ENCODE measurements at places on chromosomes 7 and 10. TPM values are rescaled to one million over a fixed set of nuclear protein-coding genes. Genes with fewer than 3 reads are reported as not detected.
A peak's percentile ranks its signal among the peaks of the same experiment; 100 is the strongest.

Gene IRF5
- total RNA-seq: 0.71 TPM

Gene LIPJ
- not detected for total RNA-seq

Gene SUPV3L1
- total RNA-seq: 43.7 TPM

Gene OR2A12
- not detected for total RNA-seq

Gene RPEL1
- not detected for total RNA-seq

Gene MOGAT3
- total RNA-seq: 0.81 TPM

Gene TAX1BP1
- total RNA-seq: 51.3 TPM

Gene FAM180A
- total RNA-seq: not detected

DNA sequence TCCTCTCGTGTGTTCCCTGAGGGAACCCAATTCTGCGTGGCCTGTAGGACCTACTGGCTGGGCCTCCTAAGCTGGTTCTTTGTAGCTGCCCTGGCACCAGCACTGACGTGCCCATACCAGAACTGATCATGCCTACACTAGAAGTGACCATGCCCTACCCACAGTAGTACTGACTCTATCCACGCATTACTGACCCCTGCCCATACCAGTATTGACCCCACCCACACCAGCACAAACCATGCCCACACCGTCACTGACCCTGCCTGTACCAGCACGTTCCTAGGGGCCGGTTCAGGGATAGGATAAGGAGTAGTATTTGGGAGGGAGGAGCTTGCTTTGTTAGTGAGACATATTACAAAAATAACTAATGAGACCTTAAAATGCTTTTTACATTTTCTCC lies 88.0 kb downstream of the DOCK1 start:
- DNase-seq: no peak

GRCh38 chr10:97553575-97554031 lies 19.0 kb upstream of the ANKRD2 start:
- DNase-seq: peak; percentile 81

- DNase-seq: no peak
These were observed 130.0 kb downstream of the FAM53B start for GRCh38 chr10:124614003-124614659.

GRCh38 chr7:91713669-91714068 lies 166.8 kb downstream of the MTERF1 start:
- DNase-seq: no peak

DNA sequence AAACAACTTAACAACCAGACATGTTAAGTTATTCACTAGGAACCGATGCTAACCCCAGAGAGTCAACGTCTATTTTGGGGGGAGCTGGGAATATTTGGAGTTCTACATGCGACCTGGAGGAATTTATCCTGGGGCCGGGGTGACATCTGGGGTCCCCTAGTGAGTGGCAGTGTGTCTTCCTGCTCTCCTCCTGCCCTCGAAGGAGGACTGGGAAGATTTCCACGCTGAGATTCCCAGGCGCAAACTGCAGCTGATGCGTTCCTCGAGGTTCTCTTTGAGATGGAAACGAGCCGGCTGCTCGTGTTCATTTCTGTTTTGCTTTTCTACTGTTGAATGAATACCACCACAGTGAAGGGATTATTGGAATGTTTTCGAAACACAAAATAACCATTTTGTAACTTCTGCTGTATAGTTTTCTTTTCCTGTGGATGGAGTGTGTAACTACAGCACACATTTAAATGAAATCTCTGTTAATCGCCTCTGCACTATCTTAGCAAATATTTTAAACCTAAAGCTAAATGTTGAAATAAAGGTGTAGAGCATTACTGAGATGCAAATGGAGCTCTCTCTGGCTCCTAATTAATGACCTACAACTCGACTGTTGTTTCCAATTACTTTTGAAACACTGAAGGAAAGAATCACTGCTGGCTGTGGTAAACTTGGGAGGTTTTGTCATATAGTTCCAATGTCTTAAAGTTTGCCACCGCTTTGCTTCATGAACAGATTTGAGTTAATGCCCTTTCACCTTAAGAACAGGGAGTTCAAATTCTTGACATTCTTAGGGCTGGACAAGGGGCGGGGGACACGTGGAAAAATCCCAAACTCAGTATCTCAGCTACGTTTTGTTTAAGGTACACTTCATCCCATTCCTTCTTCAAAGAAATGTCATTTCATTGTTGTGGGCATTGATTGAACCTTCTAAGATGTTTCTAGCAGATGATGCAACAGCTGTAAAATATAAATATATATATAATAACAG lies 21.1 kb downstream of the GATA3 start:
- DNase-seq: no peak

DNA sequence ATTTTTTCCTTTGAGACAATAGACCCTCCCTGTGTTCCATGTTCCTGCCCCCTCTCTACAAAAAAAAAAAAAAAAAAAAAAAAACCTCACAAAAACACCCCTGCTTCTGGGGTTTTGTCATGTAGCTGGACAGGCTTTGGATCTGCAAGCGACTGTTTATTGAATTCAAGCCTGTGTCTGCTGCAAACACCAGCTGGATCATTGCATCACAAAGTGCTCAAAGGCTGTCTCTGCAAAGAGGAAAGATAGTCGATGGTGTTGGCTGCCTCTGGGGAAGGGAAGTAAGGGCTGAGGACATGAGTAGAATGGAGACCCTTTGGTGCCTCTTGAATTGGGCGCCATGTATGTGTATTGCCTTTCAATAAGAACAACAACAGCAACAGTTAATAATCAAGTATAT lies 471.2 kb downstream of the PLXNA4 start:
- no peak for DNase-seq

DNA sequence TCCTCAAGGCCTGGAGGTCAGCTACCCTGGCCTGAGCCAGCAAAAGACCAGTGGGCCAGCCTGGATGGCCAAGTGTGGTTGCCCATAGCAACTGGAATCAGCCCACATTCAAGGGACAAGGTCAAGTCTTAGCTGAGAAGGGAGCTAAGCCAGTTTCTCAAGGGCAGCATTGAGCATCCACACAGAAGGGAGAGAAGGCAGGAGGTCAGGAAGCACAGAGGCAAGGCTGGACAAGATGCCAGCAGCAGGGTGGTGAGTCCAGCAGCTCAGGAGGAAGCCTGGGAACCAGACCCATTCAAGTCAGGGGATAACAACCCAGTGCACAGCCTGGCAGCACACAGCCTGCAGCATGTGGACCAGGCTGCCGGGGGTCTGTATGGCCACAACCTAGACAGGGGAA lies 54.0 kb upstream of the ZMIZ1 start:
- no peak for DNase-seq

DNA sequence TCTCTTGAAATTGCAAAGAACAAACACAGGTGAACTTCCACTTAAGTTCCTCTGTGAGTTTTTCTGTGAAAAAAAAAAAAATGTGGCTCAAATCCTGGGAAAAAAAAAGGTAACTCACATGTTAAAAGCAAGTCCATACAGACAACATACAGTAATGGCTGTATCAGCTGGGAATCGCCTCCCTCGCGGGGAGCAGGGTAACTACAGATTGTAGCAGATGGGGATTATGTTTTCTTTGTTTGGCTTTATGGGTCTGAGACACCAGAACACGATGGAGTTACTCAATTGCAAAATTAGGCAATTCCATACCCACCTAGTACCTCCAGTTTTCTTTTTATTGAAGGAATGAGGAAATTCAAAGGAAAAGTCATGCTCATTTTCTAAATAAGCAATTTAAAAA lies 42.3 kb downstream of the FEZF1 start:
- DNase-seq: no peak

- no peak for DNase-seq
These were observed 273.3 kb downstream of the FZD1 start for GRCh38 chr7:91537260-91538152.

GRCh38 chr10:28842321-28842720 lies 165.0 kb downstream of the BAMBI start:
- no peak for DNase-seq

DNA sequence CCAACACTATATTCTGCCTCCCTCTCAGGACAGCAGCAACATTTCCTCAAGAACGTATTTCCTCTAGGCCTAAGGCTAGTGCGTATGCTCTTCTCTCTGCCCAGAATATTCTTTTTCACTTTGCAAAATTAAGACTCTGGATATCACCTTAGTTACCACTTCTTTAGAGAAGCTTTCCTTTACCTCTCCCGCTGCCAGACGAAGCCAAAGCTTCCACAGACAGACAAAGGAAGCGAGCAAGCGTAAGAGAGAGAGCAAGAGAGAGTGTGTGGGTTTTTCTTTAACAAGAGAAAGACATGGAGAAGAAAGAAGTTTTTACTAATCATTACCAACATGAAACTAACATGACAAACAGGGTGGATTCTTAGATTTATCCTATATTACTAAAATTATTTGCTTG lies 64.1 kb downstream of the P4HA1 start:
- DNase-seq: no peak

- DNase-seq: peak; percentile 54
These were observed 60.4 kb downstream of the INPP5F start for GRCh38 chr10:119786117-119786769.

DNA sequence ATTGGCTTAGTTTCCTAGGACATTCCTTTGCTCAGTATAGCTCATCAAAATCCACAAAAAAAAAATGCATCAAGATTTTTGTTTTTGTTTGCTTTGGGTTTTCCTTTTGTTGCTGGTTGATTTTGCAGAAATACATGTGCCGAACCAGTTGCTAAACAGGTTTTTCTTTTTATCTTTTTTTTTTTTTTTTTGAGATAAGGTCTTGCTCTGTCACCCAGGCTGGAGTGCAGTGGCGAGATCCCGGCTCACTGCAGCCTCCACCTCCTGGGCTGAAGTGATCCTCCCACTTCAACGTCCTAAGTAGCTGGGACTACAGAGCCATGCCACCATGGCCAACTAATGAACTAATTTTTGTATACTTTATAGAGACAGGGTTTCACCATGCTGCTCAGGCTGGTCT lies 8.3 kb downstream of the CSTF2T start:
- DNase-seq: no peak

GRCh38 chr7:4650433-4651047 lies 31.6 kb upstream of the FOXK1 start:
- DNase-seq: peak; percentile 24

GRCh38 chr10:70125918-70126552 lies 6.6 kb downstream of the AIFM2 start:
- DNase-seq: no peak

GRCh38 chr10:607545-608185 lies 81.8 kb downstream of the DIP2C start:
- DNase-seq: no peak

GRCh38 chr7:983004-983615 lies at the start of gene CYP2W1:
TSS of gene CYP2W1 (plus strand) at chr7:983181. CDS start at chr7:983212, 31 bp downstream.
- no peak for DNase-seq
